Activated CD4-positive, alpha-beta T cell treated with anti-CD3 and anti-CD28 coated beads, Interleukin-2, amount 50 U/mL, for 1 hour (primary cell): ENCODE measurements at places on chromosomes 1 and 21.

- DNase-seq: no peak
These were observed 19.9 kb downstream of the PLA2G4A start for GRCh38 chr1:186848509-186849130.

GRCh38 chr21:45580576-45581321 is 38.5 kb upstream of the SLC19A1 start:
- DNase-seq: no peak

DNA sequence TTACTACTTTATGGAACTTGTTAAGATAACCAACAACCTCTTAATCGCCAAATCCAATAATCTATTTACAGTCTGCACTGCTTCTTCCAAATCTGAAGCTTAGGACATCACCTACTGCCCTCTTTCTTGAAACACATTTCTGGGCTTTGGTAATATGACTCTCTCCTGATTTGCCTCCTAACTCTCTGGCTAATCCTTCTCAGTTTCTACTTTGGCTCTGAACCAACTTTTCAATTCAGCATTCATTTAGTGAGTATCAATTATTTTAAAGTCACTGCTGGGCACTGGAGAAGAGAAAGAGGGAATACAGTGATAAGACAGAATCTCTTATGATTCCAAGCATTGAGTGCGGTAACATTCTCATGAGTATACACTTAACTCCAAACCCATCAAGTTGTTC is 275.0 kb downstream of the AKT3 start:
- DNase-seq: no peak

GRCh38 chr1:92929461-92929860 is 31.8 kb downstream of the DIPK1A start:
- DNase-seq: no peak
